ENCODE measurements at places on chromosomes 4 and X. TPM values are rescaled to one million over a fixed set of nuclear protein-coding genes. Genes with fewer than 3 reads are reported as not detected.

The GAGE12E gene
- not detected for total RNA-seq

The NR3C2 gene
- 41.0 TPM for total RNA-seq

The CCKAR gene
- total RNA-seq: not detected

The ESX1 gene
- not detected for total RNA-seq

The ASB5 gene
- not detected for total RNA-seq

The F8 gene
- 5.6 TPM for total RNA-seq

The F8A3 gene
- 19.0 TPM for total RNA-seq

The NEXMIF gene
- total RNA-seq: 0.94 TPM

The TRPC5OS gene
- total RNA-seq: not detected

DNA sequence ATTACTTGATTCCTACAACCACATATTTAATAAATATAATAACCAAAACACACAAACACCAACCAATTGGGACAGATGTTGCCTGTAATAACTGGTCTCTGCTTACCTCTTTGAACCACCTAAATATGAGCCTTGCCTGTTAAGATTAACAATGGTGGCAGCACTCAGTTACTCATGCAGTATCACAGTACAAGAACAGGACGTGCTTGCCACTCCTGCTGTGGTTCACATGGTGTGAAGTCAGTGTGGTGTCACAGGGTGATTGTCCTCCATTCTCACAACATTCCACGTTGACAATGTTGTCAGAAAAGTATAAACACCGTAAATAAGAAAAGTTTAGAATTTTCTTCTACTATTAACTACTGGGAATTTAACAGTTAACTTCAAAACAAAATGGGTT lies 365.0 kb downstream of the PPP3CA start:
- no peaks in the 10 kb centered on the region for H3K4me1 ChIP-seq
- H3K4me3 ChIP-seq: no peak overlapping the region
- DNase-seq: no peak
- H3K27me3 ChIP-seq: no peaks in the 10 kb centered on the region

GRCh38 chrX:37580080-37580479 lies 8.6 kb downstream of the LANCL3 start:
- DNase-seq: no peak
- H3K27me3 ChIP-seq: peaks cover 7% of the 10 kb centered on the region
- H3K27ac ChIP-seq: no peak overlapping the region
- no peak overlapping the region for H3K4me3 ChIP-seq
- no peaks in the 10 kb centered on the region for H3K4me1 ChIP-seq
- no peaks in the 10 kb centered on the region for H3K36me3 ChIP-seq

- H3K27ac ChIP-seq: no peak overlapping the region
- no peak for DNase-seq
- no peaks in the 10 kb centered on the region for H3K27me3 ChIP-seq
- H3K4me1 ChIP-seq: peaks cover 29% of the 10 kb centered on the region
- no peak overlapping the region for H3K4me3 ChIP-seq
Measured at GRCh38 chr4:113904877-113905276, 74.6 kb downstream of the ARSJ start.

DNA sequence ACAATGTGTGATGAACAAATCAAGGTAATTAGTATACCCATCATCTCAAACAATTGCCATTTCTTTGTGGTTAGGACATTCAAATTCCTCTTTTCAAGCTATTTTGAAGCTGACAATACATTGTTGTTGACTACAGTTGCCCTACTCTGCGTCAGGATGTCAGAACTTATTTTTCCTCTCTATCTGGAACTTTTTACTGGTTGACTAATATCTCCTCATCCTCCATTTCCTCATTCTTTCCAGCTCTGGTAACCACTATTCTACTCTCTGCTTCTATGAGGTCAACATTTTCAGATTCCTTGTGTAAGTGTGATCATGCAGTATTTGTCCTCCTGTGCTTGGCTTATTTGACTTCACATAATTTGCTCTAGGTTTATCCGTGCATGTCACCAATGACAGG lies 240.5 kb upstream of the HS3ST1 start:
- no peaks in the 10 kb centered on the region for H3K4me1 ChIP-seq
- no peak overlapping the region for H3K4me3 ChIP-seq
- no peaks in the 10 kb centered on the region for H3K36me3 ChIP-seq
- H3K27me3 ChIP-seq: no peaks in the 10 kb centered on the region
- no peak overlapping the region for H3K27ac ChIP-seq

DNA sequence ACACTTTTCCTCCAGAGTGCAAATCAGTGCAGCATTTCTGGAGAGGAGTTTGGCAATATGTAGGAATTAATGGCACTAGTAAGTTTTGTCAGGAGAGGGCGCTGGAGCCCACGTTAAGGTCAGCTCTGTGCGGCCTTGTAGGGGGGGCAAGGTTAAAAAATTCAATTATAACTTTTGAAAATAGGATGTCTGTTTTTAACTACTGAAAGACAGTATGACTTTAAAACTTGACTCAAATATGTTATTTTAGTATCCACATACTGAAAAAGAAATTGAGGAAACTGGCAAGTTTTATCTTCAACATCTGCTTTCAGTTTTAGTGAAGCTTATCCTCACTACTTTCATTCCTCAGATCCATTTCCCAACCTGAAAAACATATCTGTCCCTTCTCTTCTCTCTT lies 30.9 kb upstream of the HSD17B13 start:
- peak overlapping the region; percentile 16 for H3K27ac ChIP-seq
- no peak overlapping the region for H3K4me3 ChIP-seq
- H3K27me3 ChIP-seq: no peaks in the 10 kb centered on the region
- H3K36me3 ChIP-seq: no peaks in the 10 kb centered on the region

GRCh38 chr4:61468024-61468720 lies 268.0 kb downstream of the ADGRL3 start:
- H3K27me3 ChIP-seq: no peaks in the 10 kb centered on the region
- no peaks in the 10 kb centered on the region for H3K4me1 ChIP-seq
- H3K36me3 ChIP-seq: no peaks in the 10 kb centered on the region
- no peak overlapping the region for H3K4me3 ChIP-seq

GRCh38 chr4:124947622-124948265 lies 235.2 kb upstream of the ANKRD50 start:
- DNase-seq: no peak
- no peak overlapping the region for H3K4me3 ChIP-seq
- no peaks in the 10 kb centered on the region for H3K36me3 ChIP-seq
- no peaks in the 10 kb centered on the region for H3K4me1 ChIP-seq
- no peak overlapping the region for H3K27ac ChIP-seq
- H3K27me3 ChIP-seq: no peaks in the 10 kb centered on the region

GRCh38 chr4:153432965-153433753 lies 33.0 kb upstream of the TMEM131L start:
- H3K4me1 ChIP-seq: peaks cover 32% of the 10 kb centered on the region
- H3K27me3 ChIP-seq: no peaks in the 10 kb centered on the region
- peak; percentile 26 for DNase-seq
- H3K27ac ChIP-seq: peak overlapping the region; percentile 98
- H3K4me3 ChIP-seq: peak overlapping the region; percentile 96

DNA sequence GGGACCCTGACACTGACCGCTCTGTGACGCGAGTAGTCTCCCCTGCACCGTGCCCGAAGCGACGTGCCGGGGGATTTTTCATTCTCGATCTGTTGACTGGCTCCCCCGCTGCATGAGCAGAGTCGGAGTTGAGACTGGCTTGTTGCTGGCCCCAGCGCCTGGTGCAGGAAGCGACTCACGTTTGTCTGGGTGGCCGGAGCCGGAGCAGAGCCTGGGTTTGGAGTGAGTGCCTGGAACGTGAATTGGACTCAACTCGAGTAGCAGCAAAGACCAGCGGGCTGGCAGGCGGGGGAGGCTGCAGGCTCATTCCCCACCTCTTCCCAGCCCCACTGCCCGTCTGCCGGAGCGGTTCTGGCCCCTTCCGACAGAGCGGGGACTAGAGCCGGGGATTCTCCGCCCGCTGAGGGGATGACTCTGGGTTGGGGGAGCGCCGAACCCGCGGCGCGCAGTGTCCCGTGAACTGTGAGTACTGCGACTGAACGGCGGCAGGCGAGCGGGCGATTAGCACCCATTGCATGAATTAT lies 554 bp downstream of the PCDH7 start:
- H3K4me3 ChIP-seq: peak overlapping the region; percentile 79
- DNase-seq: no peak
- H3K4me1 ChIP-seq: peaks cover 14% of the 10 kb centered on the region
- peaks cover 9% of the 10 kb centered on the region for H3K36me3 ChIP-seq
- H3K27me3 ChIP-seq: peaks cover 63% of the 10 kb centered on the region
- H3K27ac ChIP-seq: no peak overlapping the region

- H3K4me3 ChIP-seq: peak overlapping the region; percentile 84
- H3K27me3 ChIP-seq: no peaks in the 10 kb centered on the region
- peaks cover 11% of the 10 kb centered on the region for H3K4me1 ChIP-seq
- peak; percentile 23 for DNase-seq
- peaks cover 2% of the 10 kb centered on the region for H3K36me3 ChIP-seq
Measured at GRCh38 chrX:13742397-13743176, 8.0 kb downstream of the OFD1 start.

DNA sequence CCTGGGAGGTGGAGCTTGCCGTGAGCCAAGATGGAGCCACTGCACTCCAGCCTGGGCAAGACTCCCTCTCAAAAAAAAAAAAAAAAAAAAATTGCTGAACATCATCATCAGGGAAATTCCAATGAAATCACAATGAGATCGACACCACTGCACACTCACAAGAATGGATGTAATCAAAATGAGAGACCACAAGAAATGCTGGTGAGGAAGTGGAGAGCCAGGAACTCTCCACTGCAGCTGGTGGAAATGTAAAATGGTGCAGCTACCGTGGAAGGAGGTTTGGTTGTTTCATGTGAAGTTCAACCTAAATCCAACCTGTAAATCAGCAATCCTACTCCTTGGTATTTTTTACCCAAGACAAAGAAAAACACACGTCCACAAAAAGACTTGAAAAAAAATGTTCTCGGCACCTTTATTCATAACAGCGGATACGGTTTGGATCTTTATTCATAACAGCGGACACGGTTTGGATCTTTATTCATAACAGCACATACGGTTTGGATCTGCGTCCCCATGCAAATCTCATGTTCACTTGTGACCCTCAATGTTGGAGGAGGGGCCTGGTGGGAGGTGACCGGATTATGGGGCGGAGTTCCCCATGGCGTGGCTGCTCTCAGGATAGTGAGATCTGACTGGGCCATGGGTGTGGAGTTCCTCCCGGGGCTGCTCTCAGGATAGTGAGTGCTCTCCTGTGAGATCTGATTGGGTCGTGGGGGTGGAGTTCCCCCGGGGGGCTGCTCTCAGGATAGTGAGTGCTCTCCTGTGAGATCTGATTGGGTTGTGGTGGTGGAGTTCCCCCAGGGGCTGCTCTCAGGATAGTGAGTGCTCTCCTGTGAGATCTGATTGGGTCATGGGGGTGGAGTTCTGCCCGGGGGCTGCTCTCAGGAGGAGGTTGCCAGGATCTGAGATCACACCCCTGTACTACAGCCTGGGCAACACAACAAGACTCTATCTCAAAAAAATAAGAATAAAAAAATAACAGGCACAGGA lies 7.7 kb downstream of the GAK start:
- peak; percentile 22 for DNase-seq
- H3K36me3 ChIP-seq: no peaks in the 10 kb centered on the region
- no peaks in the 10 kb centered on the region for H3K27me3 ChIP-seq
- peak overlapping the region; percentile 70 for H3K4me3 ChIP-seq

DNA sequence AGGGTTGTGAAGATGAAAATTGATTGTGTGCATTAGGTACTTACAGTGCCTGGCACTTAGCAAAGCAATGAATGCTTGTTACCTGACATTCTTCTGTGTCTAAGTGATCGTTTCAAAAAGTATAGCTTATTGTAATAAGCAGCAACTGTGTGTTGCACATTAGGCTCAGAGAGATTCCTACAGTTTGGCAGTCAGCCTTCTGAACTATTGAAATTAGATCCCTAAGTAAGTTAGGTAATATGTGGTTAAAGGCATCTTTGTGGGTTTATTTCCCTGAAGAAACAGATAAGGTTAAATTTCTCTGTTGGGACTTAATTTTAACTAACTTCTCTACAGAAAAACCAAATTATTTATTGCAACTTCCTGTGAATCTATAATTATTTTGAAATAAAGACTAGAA lies 93.4 kb downstream of the REPS2 start:
- H3K36me3 ChIP-seq: no peaks in the 10 kb centered on the region
- no peak for DNase-seq
- H3K4me1 ChIP-seq: peaks cover 2% of the 10 kb centered on the region
- H3K27me3 ChIP-seq: no peaks in the 10 kb centered on the region
- H3K4me3 ChIP-seq: no peak overlapping the region

GRCh38 chr4:58191109-58191508 lies 1080.9 kb upstream of the IGFBP7 start:
- no peak overlapping the region for H3K27ac ChIP-seq
- DNase-seq: no peak
- H3K36me3 ChIP-seq: no peaks in the 10 kb centered on the region
- no peak overlapping the region for H3K4me3 ChIP-seq

- H3K27me3 ChIP-seq: no peaks in the 10 kb centered on the region
- DNase-seq: no peak
- no peaks in the 10 kb centered on the region for H3K36me3 ChIP-seq
Measured at GRCh38 chr4:57763070-57763469, 652.9 kb upstream of the IGFBP7 start.

DNA sequence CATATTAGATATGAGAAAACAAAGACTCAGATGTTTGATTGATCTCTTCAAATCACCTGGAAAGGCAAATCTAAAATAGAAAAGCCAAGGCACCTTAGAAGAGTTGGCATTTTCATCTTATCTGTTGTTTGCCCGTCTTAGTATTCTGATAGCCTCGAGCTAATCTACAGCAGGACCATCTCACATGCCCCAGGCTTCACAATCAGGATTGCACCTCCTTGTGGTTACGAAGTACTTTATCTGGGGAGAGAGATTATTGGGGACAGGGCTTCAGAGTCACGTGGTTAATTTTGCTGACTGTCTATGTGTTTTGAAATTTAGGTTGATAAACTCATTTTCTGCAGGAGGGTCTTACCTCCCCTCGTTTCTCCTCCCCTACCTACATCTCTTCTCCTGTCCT lies 313.1 kb upstream of the ANXA10 start:
- no peak overlapping the region for H3K27ac ChIP-seq
- DNase-seq: no peak
- H3K4me1 ChIP-seq: no peaks in the 10 kb centered on the region
